Forelimb muscle (tissue), 1 donor: ENCODE measurements at places on chromosomes 2 and 18. TPM values are rescaled to one million over a fixed set of nuclear protein-coding genes. Genes with fewer than 3 reads are reported as not detected.

DNA sequence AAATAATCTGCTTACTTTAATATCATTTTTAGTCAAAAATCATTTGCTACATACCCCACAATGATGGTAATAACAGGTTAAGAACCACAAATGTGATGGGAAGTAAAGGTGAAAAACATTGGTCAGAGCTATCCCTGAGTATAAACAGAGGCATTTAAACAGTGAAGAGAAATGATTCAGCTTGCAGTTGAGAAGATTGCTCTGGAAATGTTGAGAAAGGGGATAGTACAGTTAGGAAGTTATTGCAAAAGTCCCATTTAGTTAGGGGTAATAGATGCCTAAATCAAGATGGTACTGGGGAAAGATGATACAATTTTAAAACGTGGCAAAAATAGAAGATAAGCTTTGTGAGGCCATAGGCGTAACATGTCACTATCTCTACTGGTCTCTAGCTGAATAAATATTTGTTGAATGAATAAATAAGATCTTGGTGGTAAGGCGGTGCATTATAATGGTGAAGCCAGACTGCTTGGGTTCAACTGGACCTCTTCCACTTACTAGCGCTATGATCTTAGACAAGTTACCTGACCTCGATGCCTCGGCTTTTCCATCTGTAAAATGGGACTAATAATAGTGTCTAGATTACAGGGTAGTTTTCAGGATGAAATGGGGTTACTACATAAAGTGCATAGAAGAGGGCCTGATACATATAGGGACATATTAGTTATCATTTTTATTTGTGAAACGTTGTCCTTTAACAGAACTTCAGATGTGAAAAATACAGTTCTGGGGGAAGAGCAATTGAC is 2.0 kb upstream of the BZW1 start:
- DNase-seq = no peak

DNA sequence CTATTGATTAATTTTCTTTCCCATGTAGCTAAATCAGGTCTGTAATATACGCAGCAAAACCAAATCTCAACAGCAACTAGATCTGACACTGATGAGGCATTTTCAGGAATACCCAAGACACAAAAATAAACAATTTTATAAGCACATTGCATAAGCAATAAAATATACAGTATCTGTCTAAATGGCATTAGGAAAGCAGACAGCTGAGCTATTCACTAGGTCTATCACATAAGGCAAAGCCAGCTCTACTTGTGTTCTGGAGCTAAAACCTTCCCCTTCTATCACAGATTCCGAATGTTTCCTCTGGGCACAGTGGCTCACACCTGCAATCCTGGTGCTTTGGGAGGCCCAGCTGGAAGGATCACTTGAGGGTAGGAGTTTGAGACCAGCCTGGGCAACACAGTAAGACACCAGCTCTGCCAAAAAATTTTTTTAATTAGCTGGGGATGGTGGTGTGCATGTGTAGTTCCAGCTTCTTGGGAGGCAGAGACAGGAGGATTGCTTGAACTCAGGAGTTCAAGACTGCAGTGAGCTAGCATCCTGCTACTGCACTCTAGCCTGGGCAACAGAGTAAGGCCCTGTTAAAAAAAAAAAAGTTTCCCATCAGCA is 21.1 kb downstream of the PTPN2 start:
- no peak for DNase-seq

DNA sequence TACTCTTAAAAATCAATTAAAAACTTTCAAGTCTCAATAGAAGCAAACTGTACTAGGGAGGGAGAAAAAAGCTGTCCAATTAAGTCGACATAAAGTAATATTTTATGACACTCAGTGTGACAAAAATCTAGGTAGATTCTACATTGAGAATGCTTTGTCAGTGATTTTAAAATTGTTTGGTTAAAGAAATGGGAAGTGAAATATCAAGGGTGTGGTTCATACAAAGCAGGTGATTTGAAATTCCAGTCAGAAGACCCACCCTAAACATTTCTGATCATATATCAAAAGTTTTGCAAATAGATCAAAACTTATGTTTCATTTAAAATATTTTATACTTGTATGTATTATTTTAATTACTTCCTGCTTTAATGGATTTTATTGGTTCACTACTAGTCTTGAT is 338.9 kb upstream of the DCC start:
- DNase-seq = no peak

GRCh38 chr2:173048897-173049661 is 26.6 kb upstream of the MAP3K20 start:
- peak; percentile 83 for DNase-seq

- DNase-seq = no peak
Measured at GRCh38 chr2:96694816-96695455, 44.9 kb downstream of the LMAN2L start.

DNA sequence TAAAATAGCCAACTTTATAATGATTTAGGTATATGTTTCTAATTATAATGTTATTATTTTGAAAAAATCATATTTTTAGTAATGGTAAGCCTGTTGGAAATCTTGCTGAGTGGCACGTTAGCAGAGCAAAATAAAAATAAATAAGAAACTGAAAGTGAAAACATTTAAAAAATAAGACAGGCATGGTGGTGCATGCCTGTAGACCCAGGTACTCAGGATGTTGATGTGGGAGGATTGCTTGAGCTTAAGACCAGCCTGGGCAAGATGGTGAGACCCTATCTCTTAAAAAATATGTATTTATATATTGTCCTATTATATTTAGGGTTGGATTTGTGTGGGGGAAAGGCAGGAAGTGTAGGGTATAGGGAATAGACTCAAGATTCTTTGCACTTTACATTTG is 15.8 kb upstream of the ANKRD12 start:
- no peak for DNase-seq

DNA sequence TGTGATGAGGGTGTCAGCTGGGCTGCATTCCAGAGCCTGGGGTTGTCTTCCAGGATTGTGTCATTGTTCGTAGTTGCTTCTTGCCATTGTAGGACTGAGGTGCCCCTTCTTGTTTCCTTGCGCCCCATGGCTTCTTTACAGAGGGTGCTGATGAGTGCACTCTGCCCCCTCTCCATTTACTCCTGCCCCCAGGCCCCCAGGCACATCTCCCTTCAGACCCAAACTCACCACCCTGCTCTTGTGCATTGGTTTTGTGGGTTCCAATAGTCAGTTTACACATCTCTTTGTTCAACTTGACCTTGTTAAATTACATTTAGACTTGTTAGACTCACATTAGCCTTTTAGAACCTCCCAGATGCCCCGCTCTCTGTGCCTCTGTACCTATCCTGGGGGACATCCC is 33.1 kb downstream of the HJURP start:
- no peak for DNase-seq

GRCh38 chr2:197248623-197249022 is 62.0 kb downstream of the ANKRD44 start:
- DNase-seq = no peak

DNA sequence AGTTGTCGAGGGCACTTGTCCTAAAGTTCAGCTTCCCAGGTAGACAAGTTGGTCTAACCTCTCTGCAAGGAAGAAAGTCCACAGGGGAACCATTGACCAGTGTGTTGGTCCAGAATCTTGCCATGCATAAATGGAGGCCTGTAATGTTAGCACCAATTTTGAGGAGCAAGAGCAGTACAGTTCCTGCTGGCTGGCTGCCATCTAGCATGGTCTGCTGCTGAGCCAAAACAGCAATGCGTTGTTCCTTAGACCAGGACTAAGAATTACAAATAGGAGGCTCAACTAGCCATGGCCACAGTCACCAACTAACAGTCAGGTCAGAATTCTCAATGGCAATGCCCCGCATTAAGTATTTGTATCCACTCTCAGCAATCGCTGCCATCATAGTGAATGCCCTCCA is 72.8 kb upstream of the WIPF1 start:
- no peak for DNase-seq

DNA sequence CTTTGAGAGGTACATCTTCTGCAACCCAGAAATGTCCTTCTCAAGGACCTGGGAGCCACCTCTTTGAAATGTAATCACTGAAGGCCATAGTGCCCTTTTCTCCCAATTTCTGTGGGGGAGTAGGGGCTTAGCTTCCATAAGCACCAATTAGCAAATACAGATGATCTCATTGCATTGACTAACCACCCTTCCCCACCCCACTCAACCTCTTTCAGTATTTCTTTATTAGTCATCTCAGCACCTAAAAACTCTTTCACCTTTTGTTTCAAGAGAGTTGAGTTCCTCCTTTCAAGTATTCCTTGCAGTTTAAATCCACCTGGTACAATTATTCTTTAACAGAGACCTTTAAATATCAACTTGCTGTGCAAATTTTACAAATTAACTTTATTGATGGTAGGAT is 1011.8 kb upstream of the CDH2 start:
- no peak for DNase-seq

GRCh38 chr2:138035608-138036217 is 71.4 kb downstream of the HNMT start:
- DNase-seq = no peak

The SLC30A3 gene
- polyA plus RNA-seq = 0.85 TPM

The MC5R gene
- polyA plus RNA-seq = 3.1 TPM

The FAM168B gene
- polyA plus RNA-seq = 64.6 TPM
